ENCODE measurements at places on chromosomes 2 and 18.

DNA sequence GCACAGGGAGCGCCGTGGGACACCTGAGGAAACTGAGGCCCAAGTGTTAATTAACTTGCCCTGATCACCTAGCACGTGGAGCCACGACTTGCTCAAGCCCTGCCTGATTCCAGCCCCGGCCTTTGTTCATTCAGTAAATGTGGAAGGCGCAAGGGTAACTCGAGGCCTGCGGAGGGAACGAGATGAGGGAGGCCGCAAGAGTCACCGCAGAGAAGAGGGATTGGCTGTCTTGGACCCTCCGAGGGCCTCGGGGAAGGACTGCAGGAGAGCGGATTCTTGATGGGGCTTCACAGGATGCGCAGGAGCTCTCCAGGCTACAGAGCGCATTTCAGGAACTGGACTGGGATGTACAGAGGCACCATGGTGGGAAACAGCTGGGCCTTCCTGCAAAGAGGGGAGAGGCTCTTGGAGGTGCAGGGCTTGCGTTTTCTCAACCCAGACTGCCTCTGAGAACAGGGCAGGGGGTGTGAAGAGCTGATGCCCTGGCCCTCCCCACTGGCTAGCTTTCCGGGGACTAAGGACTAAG, 511 bp upstream of the ANKMY1 start:
- no peak for DNase-seq

DNA sequence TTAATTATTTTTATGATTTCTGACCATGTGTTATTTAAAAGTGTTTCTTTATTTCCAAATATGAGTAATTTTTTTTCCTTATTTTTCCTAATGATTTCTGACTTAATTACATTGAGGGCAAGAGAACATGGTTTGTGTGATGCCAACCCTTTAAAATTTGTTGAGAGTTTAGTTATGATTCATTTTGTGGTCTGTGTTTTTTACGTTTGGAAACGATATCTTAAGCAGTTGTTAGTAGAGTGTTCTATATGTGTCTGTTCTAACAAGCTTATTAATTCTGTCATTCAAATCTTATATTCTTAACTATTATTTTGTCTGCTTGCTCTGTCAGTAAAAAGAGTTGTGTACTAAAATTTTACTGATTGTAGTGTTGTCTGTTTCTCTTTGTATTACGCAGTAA, 15.0 kb downstream of the NAB1 start:
- peak; percentile 28 for DNase-seq

DNA sequence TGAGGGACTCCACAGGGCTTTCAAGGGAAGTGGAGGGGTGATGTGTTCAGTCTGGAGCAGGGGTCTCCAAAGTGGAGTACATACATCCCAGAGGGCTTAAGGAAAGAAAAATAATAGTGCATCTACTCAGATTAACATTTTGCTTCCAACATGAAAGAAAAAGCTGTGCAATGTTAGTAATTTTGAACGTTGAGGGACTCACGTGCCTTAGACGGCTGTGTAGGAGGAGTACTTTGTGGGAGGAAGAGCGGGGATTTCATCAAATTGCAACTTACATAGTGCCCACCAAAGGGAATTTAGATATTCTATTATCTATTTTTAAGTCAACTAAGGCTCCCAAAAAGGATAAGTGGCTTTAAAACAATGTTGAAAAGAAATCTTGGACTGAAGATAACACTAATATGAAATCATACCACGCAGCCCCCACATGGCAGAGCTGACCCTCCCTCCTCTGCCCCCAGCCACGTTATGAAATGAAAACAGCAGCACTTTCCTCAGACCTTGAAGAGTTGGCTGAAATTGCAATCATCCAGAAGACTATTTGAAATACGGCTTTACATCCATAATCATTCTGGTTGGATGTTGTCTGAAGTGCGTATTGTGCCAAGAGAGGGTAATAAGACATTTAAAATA, 42.9 kb downstream of the MEX3C start:
- DNase-seq: no peak

- DNase-seq: no peak
These were observed 132.7 kb upstream of the NDUFV2 start for GRCh38 chr18:8969639-8970390.

GRCh38 chr2:240933048-240933965, 27.2 kb downstream of the CROCC2 start:
- no peak for DNase-seq

DNA sequence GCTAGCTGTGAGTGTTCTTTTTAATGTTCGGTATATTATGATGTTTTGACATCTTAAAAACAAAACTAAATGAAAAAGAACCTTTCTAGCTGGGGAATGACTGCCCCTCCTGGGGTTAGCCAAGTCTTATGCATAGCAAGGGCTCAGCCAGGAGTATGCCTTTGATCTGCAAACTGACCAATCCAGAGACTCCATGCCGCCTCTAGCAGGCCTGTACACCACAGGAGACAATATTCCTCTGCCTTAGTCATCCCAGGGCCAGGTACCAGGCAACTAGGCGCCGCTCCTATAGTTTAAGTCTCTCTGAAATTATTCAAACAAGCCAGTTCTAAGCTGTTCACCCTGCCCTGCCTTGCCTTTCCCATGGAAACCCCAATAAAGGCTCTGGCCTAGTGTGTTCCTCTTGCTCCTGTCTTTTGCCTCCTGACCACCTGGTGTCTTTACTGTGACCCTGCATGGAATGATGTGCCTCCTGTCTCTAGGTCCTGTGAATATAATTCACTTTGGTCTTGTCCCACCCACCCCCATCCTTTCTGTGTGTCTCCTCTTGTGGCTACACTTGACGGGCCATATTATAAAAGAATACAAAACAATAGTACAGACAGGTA, 52.0 kb upstream of the CHN1 start:
- no peak for DNase-seq

- no peak for DNase-seq
These were observed 94.9 kb downstream of the SPHKAP start for GRCh38 chr2:228086561-228086960.

- DNase-seq: no peak
These were observed 126.1 kb downstream of the THNSL2 start for GRCh38 chr2:88296247-88296646.

GRCh38 chr2:96484091-96484490, 21.1 kb downstream of the NEURL3 start:
- no peak for DNase-seq

DNA sequence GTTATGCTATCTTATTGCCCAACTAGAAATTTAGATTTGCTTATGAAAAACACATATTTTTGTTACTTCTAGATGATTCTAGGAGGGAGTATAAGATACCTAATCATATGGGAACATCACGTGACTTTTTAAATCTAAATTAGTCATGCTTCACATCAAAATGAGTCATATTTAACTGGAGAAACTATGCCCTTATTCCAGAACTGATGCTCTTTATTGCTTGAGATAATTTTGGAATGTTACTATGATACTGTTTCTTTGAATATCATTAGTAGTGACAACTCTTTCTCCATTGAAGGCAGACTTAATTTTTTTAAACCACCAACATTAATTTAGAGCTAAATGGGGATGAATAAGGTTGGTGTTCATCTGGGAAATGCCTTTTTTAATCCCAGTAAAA, 19.9 kb upstream of the ELAC1 start:
- DNase-seq: no peak

GRCh38 chr2:216636551-216637450, 3.6 kb downstream of the IGFBP2 start:
- no peak for DNase-seq

DNA sequence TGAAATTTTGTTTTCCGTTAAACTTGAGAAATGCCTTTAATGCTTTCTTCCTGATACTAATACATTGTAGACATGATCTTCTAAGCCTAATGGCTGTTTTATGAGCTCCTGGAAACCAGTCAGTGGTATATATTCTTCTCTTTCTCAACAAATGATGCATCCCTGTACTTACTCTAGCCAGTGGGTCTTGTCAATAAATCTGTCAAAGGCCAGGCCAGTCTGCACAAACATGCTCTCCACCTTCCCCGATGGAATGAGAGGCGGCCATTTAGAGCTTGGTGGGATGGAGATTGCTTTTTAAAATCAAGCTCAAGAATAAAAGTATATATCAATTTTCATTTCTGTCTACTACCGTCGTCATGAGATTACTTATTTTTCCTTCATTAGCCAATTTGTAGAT, 140.1 kb downstream of the LYPD6B start:
- no peak for DNase-seq

DNA sequence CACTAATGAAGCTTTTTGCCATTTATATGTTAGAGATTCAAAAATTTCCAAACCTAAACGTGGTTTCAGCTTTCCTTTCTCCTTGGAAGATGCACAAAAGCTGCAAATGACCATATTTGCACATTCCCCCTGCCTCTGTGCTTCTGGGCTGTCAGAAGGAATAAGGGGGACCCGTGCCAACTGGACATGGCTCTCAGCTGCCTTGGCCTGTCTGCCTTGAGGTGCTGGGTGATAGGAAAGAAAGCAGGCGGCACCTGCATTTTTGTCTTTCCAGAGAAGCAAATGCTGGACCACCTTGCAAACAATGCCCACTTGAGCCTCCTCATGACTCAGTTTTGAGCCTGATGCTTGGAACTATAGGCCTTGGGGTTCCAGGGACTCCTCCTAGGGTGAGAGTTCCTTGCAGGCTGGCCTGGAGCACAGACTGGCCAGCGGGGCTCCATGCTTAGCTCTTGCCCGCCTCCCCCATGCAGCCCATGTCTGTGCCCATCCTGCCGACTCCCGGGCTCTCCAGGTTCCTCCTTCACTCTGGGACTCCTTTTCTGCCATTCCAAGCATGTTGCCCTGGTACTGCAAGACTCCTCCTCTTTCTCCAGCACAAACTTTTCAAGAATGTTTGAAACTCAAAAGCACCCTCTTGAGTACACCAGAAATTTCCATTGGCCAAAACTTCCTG, 109.0 kb upstream of the EPAS1 start:
- DNase-seq: no peak

GRCh38 chr2:164934401-164935117, 20.8 kb downstream of the SLC38A11 start:
- no peak for DNase-seq

DNA sequence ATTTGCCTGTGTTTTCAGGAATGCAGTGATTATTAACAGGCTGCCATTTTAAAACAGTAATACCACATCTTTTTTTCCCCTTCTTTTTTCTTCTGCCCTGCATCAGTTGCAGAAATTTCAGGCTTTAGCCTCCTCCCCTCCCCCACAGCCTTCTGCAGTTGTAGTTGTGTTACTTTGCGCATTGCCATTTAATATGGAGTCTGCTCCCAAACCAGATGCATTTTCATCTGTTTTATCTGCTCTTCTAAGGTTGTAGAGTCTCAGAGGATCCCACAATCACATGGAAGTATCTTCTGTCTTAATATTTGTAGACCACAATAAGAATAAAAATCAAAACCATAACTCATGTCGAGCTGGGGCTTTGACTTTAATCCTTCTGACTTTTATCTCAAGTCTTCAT, 3.8 kb downstream of the ASXL3 start:
- DNase-seq: no peak

DNA sequence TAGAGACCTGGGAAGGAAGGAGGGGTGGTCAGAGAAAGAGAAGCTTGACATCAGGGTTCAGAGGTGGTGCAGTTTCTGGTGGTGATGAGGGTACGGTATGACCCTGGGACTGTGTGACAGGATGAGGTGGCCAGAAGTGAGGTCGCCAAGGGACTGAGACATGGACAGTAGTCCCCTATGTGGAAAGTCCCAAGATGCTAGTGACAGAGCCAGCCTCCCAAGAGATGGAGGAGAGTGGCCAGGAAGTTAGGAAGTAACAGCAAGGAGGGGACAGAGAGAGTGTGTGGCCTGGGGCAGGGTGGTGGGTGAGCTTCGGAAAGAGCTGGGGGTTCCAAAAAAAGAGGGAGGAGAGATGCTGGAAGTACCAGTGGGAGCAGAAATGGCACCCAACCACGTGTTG, 66.0 kb downstream of the SMAD7 start:
- DNase-seq: no peak

- peak; percentile 44 for DNase-seq
These were observed 480 bp downstream of the DSEL start for GRCh38 chr18:67515942-67516538.

GRCh38 chr2:44283116-44283666, 7.9 kb downstream of the SLC3A1 start:
- DNase-seq: no peak

- no peak for DNase-seq
These were observed 384.4 kb downstream of the TSN start for GRCh38 chr2:122139739-122140420.

GRCh38 chr2:72806280-72806945, 19.4 kb downstream of the EXOC6B start:
- DNase-seq: no peak

DNA sequence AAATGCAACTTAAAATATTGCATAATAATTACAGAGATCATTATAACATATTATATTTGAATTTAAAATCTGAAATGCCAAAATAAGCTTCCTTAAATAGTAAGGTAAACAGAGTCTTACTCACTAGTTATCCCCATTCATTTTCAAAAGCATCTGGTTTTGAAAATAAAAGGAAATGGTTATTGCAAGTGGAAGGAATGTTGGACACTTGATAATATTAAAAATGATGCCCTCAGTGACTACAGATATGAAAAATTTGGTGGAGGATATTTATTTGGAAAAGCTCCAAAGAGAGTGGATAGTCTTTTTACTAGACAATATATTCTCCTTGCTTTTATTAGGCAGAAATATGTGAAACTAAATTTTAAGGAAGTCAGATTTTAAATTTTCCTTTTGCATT, 39.7 kb downstream of the CDH19 start:
- DNase-seq: no peak

GRCh38 chr2:100699131-100699530, 120.8 kb upstream of the NPAS2 start:
- no peak for DNase-seq

GRCh38 chr18:67639872-67640271, 123.4 kb upstream of the DSEL start:
- no peak for DNase-seq

DNA sequence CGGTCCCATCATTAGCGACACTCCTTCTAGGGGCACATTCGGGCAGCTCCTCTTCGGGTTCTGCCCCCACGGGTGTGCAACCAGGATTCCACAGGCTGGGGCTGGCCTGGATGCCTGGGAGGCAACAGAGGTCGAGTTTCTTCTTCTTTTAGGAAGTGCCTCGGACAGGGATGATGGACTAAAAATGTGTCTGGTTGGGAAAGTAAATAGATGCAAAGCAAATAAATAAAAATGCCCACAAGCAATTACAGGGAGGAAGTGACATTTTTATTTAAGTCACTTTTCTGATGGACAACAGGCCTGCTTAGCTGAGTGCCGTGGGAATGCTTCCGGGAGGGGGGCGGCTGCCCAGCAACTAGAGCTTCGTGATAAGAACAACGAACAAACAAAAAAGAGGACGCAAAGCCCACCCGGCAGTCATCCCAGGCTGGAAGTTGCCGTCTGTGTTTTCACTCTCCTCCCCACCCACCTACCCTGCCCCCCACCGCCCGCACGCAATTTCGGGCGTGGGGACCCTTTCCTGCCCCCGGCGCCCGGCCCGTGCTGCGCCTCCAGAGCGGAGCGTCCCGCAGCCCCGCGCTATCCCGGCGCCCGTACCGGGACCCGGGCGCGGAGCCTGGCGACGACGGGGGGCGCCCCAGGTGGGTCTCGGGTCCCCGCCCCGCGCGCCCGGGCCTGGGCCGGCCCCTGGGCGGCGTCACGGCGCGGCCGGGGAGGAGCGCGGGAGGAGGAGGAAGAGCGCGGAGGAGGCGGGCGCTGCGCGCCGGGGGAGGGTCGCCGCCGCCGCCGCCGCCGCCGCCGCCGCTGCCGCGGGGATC, 412 bp upstream of the NCK2 start:
- no peak for DNase-seq
